NCI-H1436 treated with DMSO at 0.1 percent for 48 hours (cell line): ENCODE measurements at places on chromosomes 13 and 19.

DNA sequence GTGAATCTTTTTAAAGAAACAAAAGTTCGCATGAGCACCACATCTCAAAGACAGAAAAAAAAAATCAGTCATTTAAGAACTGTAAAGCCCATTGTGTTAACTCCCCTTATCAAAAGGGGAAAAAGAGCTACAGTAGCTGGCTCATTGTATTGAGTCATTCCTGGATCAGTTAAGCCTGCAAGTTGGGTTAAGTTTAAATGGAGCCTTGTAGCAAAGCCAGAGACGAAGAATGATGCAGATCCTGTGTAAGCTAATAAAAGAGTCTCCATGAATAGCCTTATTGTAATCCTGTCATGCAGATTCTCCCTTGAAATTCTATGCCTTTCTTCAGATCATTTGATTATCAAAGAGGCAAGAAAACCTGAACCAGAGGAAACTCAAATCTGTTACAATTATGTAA, 83.8 kb downstream of the CRYL1 start:
- DNase-seq, result no peak

GRCh38 chr19:11710313-11710712, 28.4 kb downstream of the ZNF823 start:
- no peak for DNase-seq

- DNase-seq, result no peak
These were observed 45.8 kb downstream of the MLLT1 start for GRCh38 chr19:6233827-6234511.

DNA sequence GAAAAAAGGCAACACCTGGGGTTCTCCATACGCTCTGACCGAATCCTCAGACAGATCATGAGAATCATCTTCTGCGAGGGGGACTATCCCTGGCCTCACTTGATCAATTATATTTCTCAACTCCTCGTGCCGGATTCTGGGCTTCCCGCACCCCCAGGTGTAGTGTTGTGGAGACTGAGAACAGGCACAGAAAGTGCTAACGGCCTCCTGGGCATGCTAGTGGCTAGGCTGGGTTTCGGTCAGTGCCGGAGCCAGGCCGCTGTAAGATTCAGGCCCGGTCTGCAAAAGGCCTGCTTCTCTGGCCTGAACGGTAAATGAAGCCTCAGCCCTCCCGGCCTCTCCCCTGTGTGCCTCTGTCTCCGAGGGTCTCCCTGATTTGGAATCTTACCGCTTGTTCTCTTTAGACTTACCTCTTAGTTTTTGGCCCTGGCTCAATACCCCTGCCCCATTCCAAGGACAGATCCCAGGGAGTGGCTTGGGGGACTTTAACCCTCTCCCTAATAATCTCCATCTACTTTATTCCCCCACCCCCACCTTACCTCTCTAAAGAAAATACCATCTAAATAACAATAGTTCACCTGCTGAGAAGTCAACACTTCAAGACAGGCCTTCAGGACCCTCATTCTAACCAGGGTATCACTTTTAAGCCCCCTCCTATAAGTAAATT, 79.0 kb upstream of the MEDAG start:
- no peak for DNase-seq

DNA sequence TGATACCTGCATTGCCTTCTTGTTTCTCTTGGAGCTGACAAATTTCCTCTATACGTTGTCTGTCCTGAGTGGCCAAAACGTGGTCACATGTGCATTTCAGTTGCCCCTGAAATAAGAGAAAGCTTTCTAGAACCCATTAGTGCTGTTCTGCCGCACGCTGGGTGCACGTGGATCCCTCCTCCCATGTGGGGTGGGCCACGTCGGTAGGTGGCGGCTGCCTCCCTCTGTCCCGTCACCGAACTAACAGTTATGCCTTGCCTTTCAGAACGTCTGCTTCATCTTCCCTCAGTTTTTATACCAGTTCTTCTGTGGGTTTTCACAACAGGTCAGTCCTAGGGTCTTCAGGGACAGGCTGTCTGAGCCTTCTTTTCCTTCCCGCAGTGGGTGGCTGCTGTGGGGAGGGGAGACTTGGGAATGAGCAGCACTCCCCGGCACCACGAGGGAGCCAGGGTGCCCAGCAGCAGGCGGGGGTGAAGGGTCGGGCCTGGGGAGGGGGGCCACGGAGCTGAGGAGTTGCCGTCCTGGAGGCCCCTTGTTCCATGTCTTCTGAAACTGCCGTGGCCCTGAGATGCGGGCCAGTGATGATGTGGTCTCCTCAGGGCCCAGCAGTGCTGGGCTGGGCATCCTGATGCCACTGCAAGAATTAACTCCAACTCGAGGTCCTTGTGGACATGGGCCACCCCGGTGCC, 109.7 kb upstream of the MCF2L start:
- no peak for DNase-seq

- DNase-seq, result no peak
These were observed 908.0 kb upstream of the ATXN8OS start for GRCh38 chr13:69199664-69200063.

DNA sequence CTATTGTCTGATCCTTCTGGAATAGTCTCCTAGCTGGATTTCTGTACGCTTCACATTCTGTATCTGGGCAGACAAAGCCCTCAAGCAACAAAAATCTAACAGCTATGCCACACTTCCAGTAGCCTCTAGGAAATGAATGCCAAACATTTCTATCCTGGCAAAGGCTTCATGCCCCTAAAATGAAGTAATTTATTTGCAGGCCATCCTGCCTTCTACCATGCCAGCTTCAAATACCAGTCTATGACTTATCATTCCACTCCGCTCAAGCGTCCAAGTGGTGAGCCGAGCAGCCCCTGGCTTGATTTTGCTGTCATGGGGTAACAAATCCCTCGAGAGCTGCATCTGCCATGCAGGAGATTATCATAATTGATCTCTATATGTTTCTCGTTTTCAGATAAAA, 86.9 kb downstream of the LHFPL6 start:
- DNase-seq, result no peak

GRCh38 chr19:6890938-6891337, 3.6 kb downstream of the ADGRE1 start:
- no peak for DNase-seq

DNA sequence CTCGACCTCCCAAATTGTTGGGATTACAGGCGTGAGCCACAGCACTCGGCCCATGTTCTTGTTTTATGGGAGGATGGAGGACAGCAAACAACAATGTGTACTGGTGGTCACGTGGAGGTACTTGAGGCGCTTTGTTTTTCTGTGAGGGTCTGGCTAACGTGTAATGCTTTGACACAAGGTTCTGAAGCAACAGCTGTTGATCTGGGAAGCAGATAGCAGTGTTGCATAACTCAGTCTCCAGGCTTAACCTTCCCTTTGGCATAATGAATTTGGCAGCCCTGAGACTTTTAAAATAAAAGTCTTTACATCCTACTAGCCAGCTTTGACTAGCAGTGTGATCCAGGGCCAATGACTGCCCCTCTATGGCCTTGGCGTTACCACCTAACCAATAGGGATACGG, 6.9 kb upstream of the ZNF580 start:
- DNase-seq, result no peak

GRCh38 chr13:94322925-94323763, 156.3 kb downstream of the DCT start:
- DNase-seq, result no peak

- no peak for DNase-seq
These were observed 87.6 kb downstream of the ARHGEF7 start for GRCh38 chr13:111202745-111203144.

- no peak for DNase-seq
These were observed 122.1 kb downstream of the COG6 start for GRCh38 chr13:39777527-39778061.

DNA sequence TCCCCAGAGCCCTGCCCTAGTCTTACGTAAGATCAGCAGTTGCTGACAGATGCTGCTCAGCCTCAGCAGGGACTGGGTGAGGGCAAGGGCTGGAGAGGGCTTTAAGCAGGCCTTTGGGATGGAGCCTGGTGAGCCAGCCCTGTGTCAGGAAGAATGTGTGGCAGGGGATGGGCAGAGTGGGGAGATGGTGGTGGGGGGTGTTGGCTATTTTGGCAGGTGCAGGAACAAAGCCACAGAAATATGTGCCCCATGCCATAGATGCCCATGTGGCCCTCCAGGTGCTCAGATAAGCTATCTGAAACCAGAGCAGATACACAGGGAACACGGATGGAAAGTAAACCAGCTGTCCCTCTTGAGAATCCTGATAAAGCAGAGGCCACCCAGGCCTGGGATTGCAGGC, 1325.0 kb downstream of the UQCRFS1 start:
- DNase-seq, result no peak

- no peak for DNase-seq
These were observed 5.4 kb upstream of the TMPRSS9 start for GRCh38 chr19:2354670-2355069.

DNA sequence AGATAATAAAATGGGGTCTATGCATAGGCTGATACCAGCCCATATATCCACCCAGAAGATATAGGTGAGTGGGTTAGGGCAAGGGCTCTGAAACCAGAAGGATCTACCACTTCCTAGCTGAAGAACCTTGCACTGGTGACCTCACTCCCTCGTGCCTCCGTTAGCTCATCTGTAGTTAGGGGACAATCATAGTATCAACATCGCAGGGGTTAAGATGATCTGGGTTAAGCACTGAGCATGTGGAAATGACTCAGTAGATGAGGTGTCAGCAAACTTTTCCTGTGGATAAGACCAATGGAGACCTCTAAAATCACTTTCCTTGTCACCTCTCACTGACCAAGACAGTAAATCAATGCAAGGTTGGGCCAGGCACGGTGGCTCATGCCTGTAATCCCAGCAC, 30.5 kb downstream of the TNFSF14 start:
- no peak for DNase-seq

GRCh38 chr13:40042991-40043390, 387.5 kb downstream of the COG6 start:
- no peak for DNase-seq

GRCh38 chr19:53076984-53077383, 26.2 kb downstream of the ZNF160 start:
- DNase-seq, result no peak

DNA sequence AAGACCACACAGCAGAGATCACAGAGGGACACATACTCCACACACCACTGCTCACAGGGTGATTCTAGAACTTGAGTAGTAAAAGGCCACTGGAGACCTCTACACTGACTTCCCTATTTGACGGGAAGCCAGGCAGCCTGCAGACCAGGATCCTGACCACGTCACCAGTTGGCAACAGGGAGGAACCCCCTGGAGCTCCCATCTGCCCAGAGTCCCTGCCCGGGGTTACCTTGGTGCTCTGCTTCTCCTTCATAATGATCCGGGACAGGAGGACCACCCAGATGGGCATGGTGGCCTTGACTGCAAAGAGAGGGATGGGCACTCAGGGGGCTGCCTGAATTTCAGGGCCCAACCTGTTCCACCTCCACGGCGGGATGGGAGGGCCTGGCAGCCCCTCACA, 932 bp downstream of the SLC35E1 start:
- DNase-seq, result no peak

DNA sequence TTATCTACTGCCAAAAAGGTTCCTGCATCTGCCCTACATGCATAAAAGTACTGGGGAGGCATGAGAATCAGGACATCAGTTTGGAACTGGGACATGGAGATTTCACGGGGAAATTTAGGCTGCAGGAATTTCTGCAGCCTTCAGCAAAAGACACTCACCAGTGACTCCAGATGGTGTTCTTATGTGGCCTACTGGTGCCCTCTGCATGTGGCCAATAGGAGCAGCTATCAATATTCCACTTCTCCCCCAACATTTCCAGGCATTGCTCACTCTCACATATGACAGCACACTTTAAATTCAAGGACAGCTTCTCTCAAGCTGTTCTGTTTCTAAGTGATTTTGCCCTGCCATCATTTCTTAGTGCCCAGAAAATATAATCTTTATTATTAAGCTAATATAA, 570.5 kb upstream of the ARGLU1 start:
- DNase-seq, result no peak

DNA sequence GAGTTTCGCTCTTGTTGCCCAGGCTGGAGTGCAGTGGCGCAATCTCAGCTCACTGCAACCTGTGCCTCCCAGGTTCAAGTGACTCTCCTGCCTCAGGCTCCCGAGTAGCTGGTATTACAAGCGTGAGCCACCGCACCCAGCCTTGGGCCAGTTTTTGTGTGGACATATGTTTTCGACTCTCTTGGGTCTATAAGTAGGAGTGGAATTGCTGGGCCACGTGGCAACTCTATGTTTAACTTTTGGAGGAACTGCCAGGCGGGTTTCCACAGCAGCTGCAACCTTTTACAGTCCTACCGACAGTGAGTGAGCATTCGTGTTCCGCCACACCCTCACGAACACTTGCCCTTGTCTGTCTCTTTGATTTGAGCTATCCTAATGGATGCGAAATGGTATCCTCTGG, 44.9 kb downstream of the BICRA start:
- no peak for DNase-seq

DNA sequence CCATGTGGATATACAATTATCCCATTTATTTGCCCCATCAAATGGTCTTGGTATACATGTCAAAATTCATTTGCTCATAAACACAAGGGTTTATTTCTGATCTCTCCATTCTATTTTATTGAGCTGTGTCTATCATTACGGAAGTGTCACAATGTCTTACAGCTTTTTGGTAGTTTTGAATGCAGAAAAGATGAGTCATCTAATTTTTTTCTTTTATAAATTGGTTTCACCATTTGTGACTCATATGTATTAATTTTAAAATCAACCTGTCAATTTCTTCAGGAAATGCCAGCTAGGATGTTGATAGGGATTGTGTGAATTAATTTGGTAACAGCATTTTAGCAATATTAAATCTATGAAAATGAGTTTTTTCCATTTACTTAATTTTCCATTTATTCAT, 2549.4 kb downstream of the PCDH9 start:
- no peak for DNase-seq
